ENCODE measurements at places on chromosomes 11 and 22. TPM values are rescaled to one million over a fixed set of nuclear protein-coding genes. Genes with fewer than 3 reads are reported as not detected.

GRCh38 chr22:44084044-44084772 lies 60.1 kb downstream of the PARVB start:
- DNase-seq, result no peak

DNA sequence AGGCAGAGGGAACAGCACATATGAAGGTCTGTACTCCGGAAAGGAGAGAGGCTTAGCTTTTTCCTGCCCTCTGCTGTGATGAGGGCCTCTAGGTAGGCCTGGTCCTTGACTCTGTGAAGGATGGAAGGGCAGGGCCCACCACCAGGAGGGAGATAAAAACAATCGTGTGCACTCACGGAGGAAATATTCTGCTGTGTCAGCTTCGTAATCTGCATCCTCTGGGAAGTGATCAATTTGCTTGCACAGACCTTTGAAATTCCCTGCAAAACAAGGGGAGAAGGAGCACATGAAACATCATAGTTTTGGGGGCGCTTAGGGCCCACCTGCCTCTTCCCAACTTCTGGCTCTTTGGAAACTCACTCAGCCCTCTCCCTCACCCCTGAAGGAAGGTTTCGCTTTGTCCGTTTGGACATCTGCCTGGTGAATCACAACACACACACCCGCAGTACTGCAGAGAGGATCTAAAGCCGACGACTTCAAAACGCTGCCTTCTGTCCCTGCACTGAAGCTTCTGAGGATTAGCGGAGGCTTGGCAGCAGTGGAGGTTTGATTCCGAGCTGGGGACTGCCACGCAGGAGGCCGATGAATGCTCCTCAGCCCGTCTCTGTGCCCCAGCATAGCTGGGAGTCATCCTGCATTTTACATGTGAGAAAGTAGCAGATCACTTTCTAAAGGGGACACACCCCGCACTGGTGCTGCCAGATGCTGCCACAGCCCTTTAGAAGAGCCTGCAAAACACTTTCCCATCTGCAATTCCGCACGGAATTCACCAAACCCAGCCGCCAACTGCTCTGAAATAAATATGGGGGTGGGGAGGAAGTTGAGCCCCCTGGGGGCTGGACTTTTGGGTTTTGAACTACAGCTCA lies 58.6 kb upstream of the EIF3D start:
- no peak for DNase-seq

The SEPTIN3 gene
- polyA plus RNA-seq, result 0.84 TPM

The SUSD2 gene
- polyA plus RNA-seq, result 51.4 TPM

DNA sequence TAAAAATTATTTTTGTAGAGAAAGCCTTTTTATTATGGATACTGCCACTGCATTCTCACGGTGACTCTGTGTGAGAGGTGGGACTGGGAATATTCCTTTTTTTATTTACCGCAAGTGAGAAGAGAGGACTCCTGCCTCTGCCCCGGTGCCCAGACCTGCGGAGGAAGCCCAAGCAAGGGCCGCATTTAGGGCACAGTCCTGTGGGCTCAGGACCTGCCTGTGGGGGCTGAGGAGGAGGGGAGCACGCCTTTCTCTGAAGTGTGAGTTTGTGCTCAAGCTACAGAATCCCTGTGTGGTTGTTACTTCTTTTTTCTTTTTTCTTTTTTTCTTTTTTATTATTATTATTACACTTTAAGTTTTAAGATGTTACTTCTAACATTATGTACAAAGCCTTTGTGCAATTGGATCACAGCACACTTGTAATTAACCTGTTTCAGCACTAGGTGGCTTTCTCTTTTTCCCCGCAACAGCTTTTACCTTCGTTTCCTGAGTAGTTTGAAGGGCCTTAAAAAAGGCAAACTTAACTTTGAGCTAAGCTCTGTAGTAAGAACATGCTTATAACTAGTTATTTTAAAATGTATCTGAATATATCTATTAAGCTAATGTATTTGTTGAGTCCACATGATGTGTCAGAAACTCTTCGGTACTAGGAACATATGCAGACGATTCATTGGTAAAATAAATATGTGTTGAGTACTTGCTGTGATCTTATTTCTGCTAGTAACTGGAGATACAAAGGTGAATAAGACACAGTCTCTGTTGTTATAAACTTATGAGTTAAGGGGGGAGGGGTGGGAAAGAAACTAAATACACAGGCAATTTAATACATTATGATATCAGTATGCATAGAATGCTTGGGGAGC lies 18.3 kb downstream of the AMOTL1 start:
- no peak for DNase-seq

The SMDT1 gene
- 29.7 TPM for polyA plus RNA-seq

DNA sequence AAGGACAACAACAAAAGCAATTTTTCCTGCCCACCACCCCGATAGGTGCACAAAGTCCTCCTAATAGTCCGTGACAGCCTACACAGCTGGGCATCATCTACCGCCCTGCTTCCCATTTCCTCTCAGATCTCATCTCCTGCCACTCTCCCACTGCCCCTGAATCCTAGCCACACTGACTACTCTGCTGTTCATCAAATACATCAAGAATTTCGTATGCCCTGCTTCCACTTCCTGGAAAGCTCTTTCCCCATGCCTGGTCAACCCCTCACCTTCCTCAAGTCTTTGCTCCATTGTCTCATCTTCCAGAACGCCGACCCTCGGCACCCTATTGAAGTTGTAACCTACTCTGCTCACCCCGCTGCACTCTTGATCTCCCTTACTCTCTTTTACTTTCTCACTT lies 320.1 kb downstream of the OPCML start:
- DNase-seq, result no peak

- DNase-seq, result no peak
These were observed 3.9 kb downstream of the IFITM10 start for GRCh38 chr11:1746511-1746931.

The OVOL1 gene
- polyA plus RNA-seq, result not detected

The CHRNA10 gene
- 1.1 TPM for polyA plus RNA-seq

- no peak for DNase-seq
These were observed 39.7 kb upstream of the CALCA start for GRCh38 chr11:15011776-15012345.

- DNase-seq, result no peak
These were observed 400.4 kb downstream of the NXPE2 start for GRCh38 chr11:115078461-115079438.

- DNase-seq, result no peak
These were observed 6.0 kb downstream of the CSNK1E start for GRCh38 chr22:38311323-38311620.

The SERPIND1 gene
- not detected for polyA plus RNA-seq

The CCDC73 gene
- 0.03 TPM for polyA plus RNA-seq

DNA sequence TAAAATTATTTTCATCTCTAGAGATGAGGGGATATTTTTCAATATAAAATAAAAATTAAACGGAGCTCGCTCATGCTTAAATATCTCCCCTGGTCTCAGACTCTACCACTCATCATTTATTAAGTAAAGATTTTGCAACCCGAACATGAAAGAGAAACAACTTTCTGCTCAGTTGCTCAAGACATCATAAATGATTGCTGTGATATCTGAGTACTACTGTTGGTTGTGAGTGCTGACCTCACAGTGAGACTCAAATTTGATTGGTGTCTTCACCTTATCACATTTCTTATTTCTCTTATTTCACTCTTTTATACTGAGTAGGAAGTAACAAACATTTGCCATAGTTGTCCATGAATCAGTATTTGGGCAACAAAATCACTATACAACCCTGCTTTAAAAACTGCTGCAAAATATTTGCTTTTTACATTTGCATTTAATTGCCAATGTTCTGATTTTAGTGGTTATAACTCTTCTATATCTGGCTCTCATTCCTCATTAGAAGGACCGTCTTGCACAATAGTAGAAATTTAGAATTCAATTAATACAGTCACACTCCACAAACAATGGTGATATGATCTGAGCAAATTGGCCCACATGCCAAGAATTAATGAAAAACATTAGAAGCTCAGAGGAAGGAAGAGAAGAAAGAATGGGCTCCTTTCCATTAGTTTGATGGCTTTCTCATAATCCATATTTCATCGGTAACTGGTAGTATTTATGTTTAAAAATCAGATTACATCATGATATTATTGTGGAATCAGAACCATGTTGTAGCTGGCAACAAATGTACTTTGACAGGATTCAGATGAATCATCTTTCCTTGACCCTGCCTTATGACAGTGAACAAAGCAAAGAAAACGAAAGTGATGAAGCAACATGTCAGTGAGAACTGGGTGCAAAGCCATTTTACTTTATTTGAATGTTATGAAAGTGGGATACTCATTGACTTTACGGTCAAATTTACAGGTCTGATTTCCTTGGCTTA lies 973.6 kb upstream of the TENM4 start:
- DNase-seq, result no peak

- no peak for DNase-seq
These were observed 28.5 kb downstream of the CD44 start for GRCh38 chr11:35167426-35167954.

The IL18 gene
- polyA plus RNA-seq, result 114 TPM

The SAA4 gene
- not detected for polyA plus RNA-seq

- no peak for DNase-seq
These were observed 85.8 kb downstream of the UVRAG start for GRCh38 chr11:75900848-75901247.

DNA sequence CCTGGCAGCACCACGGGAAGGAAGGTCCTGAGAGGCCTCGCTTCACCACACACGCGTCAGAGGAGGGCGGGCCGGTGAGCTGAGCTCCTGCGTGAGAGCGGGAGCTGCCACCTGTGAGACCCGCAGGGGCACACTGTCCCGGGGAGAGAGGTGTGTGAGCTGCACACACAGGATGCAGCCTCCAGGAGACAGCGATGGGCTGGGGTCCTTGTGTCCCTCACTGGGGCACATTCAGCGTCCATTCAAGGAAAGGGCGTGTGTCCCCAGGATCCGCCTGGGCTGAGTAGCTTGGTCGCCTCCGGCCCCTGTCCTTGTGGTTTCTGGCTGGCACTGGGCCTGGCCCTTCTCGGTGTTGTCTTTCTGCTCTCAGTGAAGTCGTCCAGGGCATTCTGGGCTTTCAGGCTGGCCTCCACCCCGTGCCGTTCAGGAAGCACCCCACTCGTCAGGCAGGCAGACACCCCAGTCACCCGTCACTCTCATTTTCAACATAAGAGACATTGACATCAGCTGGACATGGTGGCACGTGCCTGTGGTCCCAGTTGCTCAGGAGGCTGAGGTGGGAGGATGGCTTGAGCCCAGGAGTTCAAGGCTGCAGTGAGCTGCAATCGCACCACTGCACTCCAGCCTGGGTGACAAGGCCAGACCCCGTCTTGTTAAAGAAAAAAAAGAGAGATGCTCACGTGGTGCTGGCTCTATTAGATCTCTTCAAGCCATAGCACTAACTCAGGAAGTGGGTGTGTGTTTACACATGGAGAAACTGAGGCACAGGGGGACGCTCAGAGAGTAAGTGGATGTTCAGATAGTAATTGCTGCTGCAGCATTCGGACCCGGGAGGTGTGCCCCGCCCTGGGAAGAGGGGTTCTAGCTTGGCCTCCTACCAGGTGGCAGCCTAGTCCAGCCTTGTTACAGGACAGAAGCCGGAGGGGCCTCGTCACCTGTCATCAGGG lies 1081.6 kb downstream of the BRD1 start:
- DNase-seq, result no peak

GRCh38 chr22:35544189-35544588 lies 3.6 kb downstream of the RASD2 start:
- no peak for DNase-seq

DNA sequence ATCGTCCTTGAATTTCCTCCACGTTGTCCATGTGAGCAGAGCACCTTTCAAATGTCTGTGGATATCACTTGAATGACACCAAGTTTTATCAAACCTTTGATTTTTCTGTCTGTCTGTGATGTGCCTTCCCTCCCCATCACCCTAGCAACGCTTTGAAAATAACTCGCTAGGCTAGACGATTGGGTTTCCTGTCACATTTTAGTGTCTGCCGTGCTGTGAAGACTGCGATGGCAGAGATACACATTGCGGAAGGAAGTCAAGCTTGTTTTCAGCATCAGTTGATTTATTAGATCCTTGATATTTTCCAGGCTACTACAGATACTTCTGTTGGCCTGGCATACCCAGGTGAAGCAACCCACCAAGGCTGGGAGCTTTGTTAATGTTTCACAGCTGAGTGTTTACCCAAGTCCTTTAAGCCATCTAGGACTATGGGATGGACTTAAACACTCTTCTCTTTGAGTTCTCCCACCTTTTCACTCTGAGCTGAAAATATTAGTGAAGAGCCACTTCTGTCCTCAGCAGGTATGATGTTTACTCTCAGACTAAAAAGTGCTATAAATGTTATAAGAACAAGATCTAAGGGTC lies 93.6 kb upstream of the CD44 start:
- DNase-seq, result no peak

- no peak for DNase-seq
These were observed 830.8 kb downstream of the LUZP2 start for GRCh38 chr11:25327656-25328055.

DNA sequence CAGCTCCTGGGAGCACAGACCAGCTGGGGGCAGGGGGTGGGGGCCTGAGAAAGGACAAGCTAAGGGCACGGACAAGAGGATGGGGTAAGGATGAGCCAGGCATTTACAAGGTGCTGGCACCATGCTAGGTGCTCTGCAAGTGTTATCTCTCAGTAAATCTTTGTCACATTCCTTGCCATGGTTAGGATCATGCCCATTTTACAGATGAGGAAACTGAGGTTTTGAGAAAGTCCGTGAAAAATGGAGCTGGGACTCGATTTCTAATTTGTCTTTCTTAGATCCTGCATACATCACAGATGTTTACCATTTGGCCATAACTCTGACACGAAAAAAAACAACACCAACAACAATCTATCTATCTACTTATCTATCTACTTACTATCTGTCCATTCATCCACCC lies 429.7 kb downstream of the MIAT start:
- no peak for DNase-seq

GRCh38 chr11:8928981-8929615 lies 3.6 kb downstream of the C11orf16 start:
- DNase-seq, result no peak

DNA sequence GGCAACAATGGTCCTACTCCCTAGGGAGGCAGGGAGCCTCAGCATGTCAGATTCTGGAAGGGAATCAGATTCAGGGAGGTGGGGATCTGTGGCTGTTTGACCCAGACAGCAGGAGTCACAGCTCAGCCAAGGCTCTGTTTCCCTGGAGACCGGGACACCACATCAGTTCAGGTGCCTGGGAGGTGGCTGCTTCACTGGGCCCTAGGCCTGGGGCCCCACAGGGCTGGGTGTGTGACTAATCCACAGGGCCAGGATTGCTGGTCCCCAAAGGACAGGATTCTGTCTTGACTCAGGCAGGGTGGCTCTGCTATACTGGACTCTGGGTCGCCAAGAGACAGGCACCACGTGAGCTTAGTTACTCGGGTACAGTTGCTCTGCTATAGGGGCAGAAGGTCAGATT lies 3.5 kb upstream of the OR5AN1 start:
- no peak for DNase-seq

The CBX6 gene
- polyA plus RNA-seq, result 22.4 TPM

The SYT12 gene
- polyA plus RNA-seq, result 6.6 TPM

- DNase-seq, result no peak
These were observed 118.4 kb downstream of the RBFOX2 start for GRCh38 chr22:35910003-35910769.

The HBB gene
- not detected for polyA plus RNA-seq

The C11orf86 gene
- 59.6 TPM for polyA plus RNA-seq

The CDC42EP2 gene
- 10.1 TPM for polyA plus RNA-seq

- no peak for DNase-seq
These were observed 9.3 kb downstream of the MMP13 start for GRCh38 chr11:102946237-102946636.

- DNase-seq, result no peak
These were observed 203.1 kb upstream of the B3GAT1 start for GRCh38 chr11:134615041-134615615.

GRCh38 chr11:132960273-132961078 lies 571.8 kb downstream of the OPCML start:
- DNase-seq, result no peak

- no peak for DNase-seq
These were observed 64.1 kb downstream of the C11orf87 start for GRCh38 chr11:109486129-109486528.

The FOLR2 gene
- polyA plus RNA-seq, result not detected

GRCh38 chr11:129856036-129856435 lies 39.3 kb downstream of the NFRKB start:
- DNase-seq, result no peak

Data from A549 (cell line).